ENCODE measurements at places on chromosomes 2 and 18.

DNA sequence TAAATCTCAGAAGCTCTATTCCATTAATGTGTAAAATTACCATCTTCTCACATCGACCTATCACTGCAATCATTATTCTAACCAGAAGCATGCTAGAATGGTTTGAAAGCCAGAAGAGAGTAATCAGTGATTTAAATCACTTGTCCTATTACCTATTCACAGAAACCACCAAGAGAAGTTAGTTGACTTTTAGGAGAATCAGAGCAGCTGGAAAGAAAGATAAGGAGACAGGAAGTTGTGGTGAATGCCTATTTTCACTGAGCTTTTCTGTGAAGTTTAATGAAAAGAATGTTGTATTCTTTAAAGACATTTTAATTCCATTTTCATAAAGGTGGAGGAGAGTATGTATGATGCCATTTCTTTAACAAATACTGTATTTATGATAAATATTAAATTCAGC, 352.6 kb upstream of the CRIM1 start:
- DNase-seq, result no peak

DNA sequence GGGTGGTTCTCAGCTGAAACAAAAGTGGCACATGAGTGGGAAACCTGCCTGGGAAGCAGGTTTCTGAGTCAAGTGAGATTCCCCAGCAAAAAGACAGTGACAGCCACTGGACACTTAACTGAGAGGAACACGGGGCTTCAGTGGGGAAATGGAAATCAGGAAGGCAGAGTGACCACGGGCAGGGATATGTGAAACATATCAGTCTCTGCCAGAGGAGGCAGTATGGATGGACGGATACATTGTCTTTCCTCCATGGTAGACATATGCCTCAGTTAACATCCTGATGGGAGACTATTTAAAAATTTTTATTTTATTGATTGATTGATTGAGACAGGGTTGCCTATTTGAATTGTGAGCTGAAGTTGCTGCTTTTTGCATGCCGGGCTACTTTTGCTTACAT, 292.1 kb downstream of the NBAS start:
- no peak for DNase-seq

GRCh38 chr2:11932048-11932512, 185.6 kb downstream of the LPIN1 start:
- no peak for DNase-seq

- DNase-seq, result no peak
Observed at GRCh38 chr2:25078170-25079049, 36.5 kb downstream of the EFR3B start.

DNA sequence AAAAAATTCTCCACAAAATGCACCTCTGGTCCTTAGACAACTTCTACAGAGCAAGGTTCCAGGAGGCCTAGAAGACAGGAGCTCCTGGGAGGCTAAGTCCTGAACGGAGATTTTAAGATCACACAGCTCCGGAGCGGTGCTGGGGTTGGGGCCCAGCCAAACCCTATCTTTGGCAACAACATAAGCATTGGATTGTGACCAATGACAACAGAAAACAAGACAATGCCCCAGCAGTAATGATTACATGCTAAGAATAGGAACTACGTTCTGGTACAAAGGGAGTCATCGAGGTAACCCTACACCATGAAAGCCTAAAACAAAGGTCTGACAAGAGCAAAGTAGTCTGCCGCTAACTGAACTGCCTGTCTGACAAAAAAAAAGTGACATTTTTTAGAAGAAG, 171.2 kb downstream of the CMPK2 start:
- no peak for DNase-seq

- peak; percentile 52 for DNase-seq
Observed at GRCh38 chr2:229586746-229587705, 127.3 kb downstream of the DNER start.

- no peak for DNase-seq
Observed at GRCh38 chr2:219486380-219486959, 12.2 kb upstream of the GMPPA start.

DNA sequence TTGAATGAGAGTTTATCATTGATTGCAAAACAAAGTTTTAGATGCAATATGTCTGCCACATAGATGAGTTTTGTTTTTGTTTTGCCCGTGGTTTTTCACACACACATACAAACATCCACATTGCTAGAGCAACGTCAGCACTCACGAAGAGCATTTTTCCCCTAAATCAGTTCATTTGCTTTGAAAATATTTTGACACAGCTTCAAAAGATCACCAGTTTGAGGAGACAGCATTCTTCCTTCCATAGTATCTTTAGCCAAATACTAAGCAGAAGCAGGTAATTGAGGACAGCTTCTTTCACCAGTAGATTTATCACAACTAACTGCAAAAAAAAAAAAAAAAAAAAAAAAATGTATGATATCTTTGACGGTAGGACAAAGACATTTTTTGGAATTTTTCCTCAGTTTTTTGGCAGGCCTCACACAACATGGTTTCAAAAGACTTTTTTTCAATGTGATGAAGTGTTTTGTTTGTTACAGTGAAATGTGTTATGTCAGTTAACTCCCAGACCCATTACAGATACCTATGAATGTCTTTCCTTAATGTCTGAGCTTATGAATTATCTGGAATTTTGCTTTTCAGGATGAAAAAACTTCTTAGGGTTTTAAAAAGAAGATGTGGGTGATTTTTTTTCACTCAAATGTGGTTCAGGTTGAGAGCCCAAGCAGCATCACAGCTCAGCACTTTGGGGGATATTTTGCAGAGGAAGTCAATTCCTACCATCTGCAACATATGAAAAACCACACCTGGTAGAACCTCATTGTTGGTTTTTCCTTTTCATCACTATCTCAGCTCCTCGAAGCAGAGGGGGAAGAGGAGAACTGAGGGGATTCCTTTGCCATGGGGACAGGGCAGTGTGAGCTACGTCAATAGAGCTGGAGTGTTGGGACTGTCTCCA, 31.6 kb downstream of the AOX1 start:
- no peak for DNase-seq

DNA sequence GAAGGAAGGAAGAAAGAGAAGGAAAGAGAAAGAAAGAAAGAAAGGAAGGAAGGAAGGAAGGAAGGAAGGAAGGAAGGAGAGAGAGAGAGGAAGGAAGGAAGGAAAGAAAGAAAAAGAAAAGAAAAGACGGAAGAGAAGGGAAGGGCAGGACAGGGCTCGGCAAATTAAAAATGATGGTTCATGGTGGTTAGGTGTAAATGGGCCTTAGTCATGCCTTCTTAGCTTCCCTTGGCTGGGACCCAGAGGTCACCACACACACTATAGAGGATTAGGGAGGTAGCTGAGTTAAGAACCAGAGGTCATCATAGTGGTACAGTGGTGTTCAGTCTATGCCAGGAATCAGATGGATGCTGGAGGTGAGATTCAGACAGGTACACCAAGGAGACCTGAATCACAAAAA, 9.3 kb upstream of the ATL2 start:
- DNase-seq, result no peak

GRCh38 chr18:26470011-26470637, 78.2 kb downstream of the KCTD1 start:
- no peak for DNase-seq

- no peak for DNase-seq
Observed at GRCh38 chr2:191158193-191158592, 7.4 kb upstream of the STAT4 start.

DNA sequence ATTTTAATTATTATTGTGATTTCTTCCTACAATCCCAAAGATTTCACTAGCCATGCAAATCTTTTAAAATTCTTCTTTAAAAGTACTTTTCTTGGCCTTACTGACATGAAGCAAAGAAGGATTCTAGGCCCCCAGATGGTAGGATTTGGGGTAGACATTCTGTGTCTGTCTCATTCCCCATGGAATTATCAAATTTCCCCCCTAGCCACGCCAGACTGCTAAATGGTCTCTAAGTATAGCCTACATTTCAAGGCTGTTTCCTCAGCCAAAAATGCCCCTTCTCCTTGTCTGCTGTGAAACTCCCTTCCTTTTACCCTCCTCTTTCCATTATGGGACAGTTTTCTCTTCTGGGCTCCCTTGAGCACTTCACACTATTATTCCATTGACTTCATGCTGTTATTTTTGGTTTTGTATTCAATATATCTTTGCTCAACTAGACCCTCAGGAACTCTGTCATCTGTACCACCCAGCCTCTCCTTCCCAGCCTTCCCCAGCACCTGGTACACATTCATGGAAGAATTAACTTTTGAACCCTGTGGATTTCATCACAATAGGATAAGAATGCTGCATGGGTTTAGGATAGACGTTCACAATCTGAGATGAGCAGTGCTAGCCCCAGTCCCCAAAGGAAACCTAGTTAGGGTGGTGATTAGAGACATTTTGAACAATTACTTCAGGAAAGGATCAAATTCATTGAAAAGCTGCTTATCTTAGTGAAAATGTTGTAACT, 21.5 kb upstream of the CYP1B1 start:
- no peak for DNase-seq

- no peak for DNase-seq
Observed at GRCh38 chr2:30964334-30965005, 157.2 kb upstream of the CAPN13 start.

- peak; percentile 84 for DNase-seq
Observed at GRCh38 chr2:68121873-68122679, 35.6 kb upstream of the PNO1 start.

DNA sequence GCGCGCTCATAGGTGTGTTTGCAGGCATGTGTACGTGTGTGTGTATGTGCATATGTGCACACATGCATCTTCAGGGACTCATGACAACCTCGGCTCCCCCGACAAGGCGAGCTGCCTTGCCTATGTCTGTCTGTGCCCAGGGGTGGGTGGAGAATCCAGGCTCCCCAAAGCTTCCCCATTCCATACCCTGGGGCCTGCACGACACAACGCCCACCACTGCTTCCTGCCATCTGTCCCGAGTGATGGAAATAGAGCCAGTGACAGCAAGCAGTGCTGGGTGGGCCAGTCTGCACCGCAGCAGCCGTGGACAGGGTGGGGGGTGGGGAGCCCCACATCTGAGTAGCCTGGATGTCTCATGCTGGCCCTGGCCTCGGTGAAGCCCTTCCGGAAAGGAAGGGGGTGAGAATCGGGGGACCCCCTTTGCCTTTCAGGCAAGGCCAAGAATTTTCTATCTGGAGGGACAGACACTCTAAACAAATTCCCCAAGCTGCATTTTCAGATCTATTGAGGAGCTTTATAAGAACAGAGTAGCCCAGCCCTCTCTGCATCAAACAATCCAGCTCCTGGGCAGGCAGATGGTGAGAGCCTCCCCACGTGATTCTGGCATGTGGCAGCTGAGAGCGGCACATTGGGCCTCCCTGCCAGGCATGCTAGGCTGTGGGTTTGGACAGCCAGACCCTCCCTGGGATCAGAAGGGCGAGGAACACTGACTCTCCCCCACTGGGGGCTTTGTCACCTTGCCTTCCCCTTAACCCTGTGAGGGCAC, 4.9 kb downstream of the KCNIP3 start:
- DNase-seq, result no peak

GRCh38 chr2:16861111-16861510, 195.5 kb upstream of the CYRIA start:
- no peak for DNase-seq

DNA sequence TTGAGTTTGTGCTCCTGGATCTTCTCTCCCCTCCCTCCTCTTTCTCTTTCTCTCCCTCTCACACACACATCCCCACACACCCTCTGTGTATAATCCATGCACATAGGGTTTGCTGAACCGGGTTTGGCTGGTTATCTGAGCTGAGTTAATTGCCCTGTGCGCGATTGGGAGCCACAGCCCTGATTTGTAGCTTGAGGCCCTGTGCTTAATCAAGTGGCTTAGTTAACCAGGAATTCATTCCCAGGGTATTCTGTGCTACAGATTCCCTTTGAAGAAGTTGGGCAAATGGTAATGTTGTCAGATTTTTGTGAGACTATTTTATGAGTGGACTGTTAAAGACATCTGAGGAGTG, 6.2 kb downstream of the PARD3B start:
- DNase-seq, result no peak

DNA sequence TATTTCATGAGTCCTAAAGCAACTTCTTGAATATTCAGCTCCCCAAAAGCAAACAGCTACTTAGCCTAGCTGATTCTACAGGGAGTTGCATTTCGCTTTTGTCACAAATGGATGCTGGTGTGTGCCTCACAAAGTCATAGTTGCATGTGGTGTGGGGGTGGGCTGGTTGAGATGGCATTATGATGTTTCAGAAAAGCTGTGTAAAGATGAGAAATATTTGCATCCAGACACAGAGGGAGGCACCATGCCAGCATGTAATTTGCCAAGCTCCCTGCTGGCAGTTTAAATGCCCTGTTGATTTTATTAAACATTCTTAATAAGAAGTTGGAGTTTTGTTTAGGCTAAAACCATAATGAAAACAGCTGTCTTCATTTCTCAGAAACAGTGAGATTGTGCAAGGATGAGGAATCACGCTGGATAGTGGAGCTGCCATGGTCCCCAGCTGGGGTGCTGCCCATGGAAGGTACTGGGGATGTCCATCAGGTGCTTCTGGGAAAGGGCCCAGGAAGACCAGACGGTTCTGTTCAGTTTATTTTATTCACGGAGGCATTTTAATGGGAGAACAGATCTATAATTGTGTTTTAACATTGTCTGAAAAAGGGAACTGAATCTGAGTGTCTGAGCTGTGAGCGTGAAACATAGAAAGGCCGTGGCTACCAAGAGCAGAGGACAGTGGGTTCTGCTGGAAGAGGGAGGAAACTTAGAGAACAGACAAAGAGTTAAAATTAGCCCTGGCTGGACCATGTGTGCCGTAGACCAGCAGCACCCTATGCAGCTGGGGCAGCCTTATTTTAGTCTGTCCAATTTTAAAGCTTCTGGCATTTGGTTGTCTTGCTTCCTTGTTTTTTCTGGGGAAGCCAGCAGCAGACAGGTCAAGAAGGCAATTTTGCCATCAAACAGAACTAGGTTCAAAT, 177.1 kb downstream of the FAM210A start:
- no peak for DNase-seq

- DNase-seq, result peak; percentile 62
Observed at GRCh38 chr2:234289834-234290590, 206.9 kb downstream of the ARL4C start.

GRCh38 chr2:75522543-75523312, 38.0 kb downstream of the EVA1A start:
- DNase-seq, result no peak

DNA sequence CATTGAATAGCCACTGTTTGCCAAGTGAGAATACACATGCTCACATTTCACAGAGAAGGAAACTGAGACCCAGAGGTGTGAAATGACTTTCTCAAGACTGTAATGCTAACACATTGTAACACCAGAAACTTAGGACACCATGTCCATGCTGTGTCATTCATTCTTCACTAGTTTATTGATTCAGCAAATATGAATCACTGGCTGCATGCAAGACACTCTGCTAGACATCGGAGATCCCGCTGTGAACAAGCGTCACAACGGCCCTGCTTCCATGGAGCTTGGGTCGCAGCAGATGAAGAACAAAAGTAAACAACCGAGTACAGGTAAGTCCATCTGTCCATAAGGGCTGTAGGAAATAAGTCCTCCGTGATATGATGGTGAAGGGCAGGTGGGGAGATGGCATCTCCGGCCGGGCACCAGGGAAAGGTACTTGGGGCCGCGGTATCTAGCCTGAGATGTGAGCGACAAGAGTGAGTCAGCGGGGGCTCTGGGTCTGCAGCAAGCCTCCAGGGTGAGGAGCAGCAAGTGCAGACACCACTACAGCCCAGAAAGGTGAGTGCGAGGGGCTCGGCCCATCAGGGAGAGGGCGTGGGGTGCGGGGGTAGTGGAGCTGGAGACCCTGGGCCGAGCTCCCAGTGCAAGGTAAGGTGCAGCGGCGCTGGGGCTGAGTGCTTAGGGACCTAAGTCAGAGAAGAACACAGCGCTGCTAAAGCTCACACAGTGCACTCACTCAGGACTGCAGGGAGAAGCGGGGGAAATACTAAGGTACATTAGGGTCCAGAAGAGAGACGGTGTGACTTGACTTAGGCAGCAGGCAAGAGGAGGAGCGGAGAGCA, 391.2 kb downstream of the FBXO15 start:
- DNase-seq, result no peak

GRCh38 chr2:36616947-36617346, 19.0 kb upstream of the FEZ2 start:
- DNase-seq, result no peak
